Mesothelial cell of epicardium (in vitro differentiated cells): ENCODE measurements at places on chromosomes 11 and 22. TPM values are rescaled to one million over a fixed set of nuclear protein-coding genes. Genes with fewer than 3 reads are reported as not detected.

GRCh38 chr22:27621486-27622070 lies 180.0 kb downstream of the MN1 start:
- peaks cover 7% of the 10 kb centered on the region for H3K4me1 ChIP-seq
- H3K27me3 ChIP-seq: peaks cover 10% of the 10 kb centered on the region
- DNase-seq: no peak
- no peaks in the 10 kb centered on the region for H3K36me3 ChIP-seq
- peak overlapping the region; percentile 57 for H3K27ac ChIP-seq
- no peak overlapping the region for H3K4me3 ChIP-seq

DNA sequence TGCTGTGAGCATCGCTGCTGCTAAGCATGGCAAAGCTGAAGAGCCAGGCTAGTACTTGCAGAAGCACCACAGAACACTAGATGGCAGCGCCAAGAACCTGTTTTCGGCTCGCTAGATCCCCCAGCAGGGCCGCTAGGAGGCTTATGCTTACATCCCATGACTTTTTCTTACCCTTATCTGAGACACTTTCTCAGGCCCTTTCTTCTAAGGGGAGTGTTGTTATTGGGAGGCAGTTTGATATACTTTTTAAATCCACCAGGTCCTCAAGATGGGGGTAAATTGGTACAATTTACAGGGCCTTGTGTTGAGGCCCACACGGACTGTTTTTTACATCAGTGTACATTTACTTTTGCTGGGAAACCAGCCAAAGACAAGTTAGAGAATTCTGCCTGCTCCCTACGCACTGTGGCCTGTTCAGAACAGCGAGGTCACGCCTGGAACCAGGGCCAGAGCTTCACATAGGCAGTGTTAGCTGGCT lies 4.0 kb downstream of the TRIM6 start:
- H3K27ac ChIP-seq: peak overlapping the region; percentile 76
- no peak overlapping the region for H3K4me3 ChIP-seq
- peaks cover 9% of the 10 kb centered on the region for H3K36me3 ChIP-seq
- H3K27me3 ChIP-seq: no peaks in the 10 kb centered on the region
- peak; percentile 71 for DNase-seq

GRCh38 chr11:133078012-133078411 lies 454.3 kb downstream of the OPCML start:
- no peaks in the 10 kb centered on the region for H3K36me3 ChIP-seq
- DNase-seq: no peak
- no peaks in the 10 kb centered on the region for H3K4me1 ChIP-seq
- peaks cover 86% of the 10 kb centered on the region for H3K27me3 ChIP-seq

GRCh38 chr11:68328374-68329091 lies 16.1 kb downstream of the LRP5 start:
- peaks cover 55% of the 10 kb centered on the region for H3K4me1 ChIP-seq
- H3K4me3 ChIP-seq: no peak overlapping the region
- DNase-seq: no peak
- H3K27ac ChIP-seq: peak overlapping the region; percentile 95
- H3K36me3 ChIP-seq: no peaks in the 10 kb centered on the region

DNA sequence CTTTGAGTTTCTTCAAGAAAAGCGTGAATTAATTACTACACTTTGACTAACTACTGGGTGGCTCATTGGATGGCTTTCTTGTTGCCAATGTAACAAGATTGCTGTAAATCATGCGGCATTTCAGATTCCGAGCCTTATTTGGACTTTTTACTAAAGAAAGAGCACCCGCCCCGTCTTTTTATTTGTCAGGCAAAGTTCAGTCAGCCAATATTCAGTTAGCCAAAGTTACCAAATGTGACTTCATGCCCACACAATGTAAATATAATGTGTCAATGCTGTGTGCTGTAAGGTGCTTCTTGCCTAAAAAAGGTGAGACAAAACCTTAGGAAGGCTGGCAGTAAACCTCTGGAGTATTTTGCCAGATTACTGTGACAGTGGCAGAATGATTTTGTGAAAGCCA lies 14.8 kb downstream of the FLI1 start:
- peaks cover 37% of the 10 kb centered on the region for H3K27me3 ChIP-seq
- H3K4me1 ChIP-seq: peaks cover 3% of the 10 kb centered on the region
- no peaks in the 10 kb centered on the region for H3K36me3 ChIP-seq
- no peak overlapping the region for H3K27ac ChIP-seq

GRCh38 chr22:37063431-37064420 lies 12.2 kb downstream of the KCTD17 start:
- H3K36me3 ChIP-seq: no peaks in the 10 kb centered on the region
- H3K4me1 ChIP-seq: peaks cover 10% of the 10 kb centered on the region
- H3K4me3 ChIP-seq: no peak overlapping the region
- no peak overlapping the region for H3K27ac ChIP-seq

GRCh38 chr22:26713823-26714449 lies 56.5 kb downstream of the MIAT start:
- H3K27ac ChIP-seq: no peak overlapping the region
- peaks cover 2% of the 10 kb centered on the region for H3K4me1 ChIP-seq
- DNase-seq: no peak
- H3K36me3 ChIP-seq: no peaks in the 10 kb centered on the region

- peaks cover 5% of the 10 kb centered on the region for H3K4me1 ChIP-seq
- H3K27me3 ChIP-seq: peaks cover 2% of the 10 kb centered on the region
- H3K4me3 ChIP-seq: no peak overlapping the region
- no peak for DNase-seq
- H3K27ac ChIP-seq: no peak overlapping the region
- H3K36me3 ChIP-seq: no peaks in the 10 kb centered on the region
Measured at GRCh38 chr11:34650528-34650927, 29.6 kb downstream of the EHF start.

DNA sequence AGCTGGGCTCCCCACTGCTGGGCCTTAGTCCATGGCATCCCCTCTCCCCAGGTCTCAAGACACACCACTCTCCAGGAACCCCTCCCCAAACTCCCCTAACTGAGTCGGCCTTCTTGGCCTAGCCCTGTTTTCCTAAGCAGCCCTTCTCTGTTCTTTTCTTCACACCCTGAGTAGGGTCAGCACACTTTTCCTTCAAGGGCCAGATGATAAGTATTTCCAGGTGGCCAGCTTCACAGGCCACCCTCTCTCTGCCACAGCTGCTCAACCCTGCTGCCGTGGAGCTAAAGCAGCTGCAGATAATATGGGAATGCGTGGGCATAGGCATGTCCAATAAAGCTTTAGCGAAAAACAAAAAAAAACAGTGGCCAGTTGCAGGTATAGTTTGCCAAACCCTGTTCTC lies 24.1 kb downstream of the DGCR2 start:
- no peak for DNase-seq
- no peak overlapping the region for H3K4me3 ChIP-seq
- no peaks in the 10 kb centered on the region for H3K4me1 ChIP-seq
- H3K27me3 ChIP-seq: no peaks in the 10 kb centered on the region

The RANBP1 gene
- 154 to 155 TPM (median 154 TPM) in 3 replicates for total RNA-seq

The CSF2RB gene
- total RNA-seq: 0.38 to 0.56 TPM (median 0.38 TPM) in 3 replicates

The C11orf21 gene
- total RNA-seq: 0.25 to 0.29 TPM (median 0.27 TPM) in 3 replicates

The CBLIF gene
- total RNA-seq: not detected in 3 replicates
